ACHN (cell line): ENCODE measurements at places on chromosomes 16 and 17.

GRCh38 chr16:61364990-61365389 is 671.2 kb downstream of the CDH8 start:
- no peak for DNase-seq

DNA sequence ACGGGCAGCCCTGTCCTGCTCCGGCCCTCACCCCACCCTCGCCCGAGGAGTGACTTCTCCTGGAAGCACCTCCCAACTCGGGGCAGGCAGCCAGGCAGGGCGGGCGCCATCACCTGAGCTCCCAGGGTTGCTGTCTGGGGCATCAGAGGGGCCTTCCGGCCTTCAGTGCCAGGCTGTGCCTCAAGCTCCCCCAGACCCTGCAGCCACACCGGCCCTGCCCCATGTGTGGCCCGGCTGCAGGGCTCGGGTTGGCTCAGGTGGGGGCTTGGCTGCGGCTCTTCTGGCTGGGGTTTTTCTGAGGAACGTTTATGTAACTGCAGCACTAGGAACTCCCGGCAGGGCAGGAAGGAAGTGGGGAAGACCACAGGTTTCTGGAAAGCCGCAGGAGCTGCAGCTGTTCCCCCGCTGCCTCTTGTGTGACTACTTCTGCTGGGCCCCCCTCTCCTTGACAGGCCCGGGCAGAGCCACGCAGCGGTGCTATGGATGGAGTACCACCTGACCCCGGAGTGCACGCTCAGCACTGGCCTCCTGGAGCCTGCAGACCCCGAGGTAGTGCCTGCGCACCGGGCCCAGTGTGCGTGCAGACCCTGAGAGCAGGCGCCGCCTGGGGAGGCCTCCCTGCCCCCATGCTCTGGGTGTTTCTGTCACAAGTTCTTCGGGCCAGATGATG is 45.6 kb downstream of the PRMT7 start:
- no peak for DNase-seq

DNA sequence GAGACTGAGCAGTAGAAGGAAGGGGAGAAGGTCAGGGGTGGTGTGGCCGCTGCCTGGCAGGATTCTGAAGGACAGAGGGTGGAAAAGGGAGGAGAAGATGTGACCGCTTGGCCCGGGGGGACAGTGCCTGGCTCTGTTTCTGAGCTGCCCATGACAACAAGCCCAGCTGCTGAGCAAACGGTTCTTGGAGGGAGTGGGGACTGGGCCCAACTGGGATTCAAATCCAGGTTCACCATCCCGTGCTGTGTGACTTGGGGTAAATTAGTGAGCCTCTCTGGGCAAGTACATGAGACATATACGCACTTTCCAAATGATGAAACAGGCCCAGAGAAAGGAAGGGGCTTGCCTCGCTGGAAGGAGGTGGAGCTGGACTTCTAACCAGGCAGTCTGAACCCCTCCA is 23.3 kb downstream of the SEC14L5 start:
- DNase-seq = no peak

- DNase-seq = no peak
Observed at GRCh38 chr17:17700251-17700969, 19.2 kb downstream of the RAI1 start.

GRCh38 chr16:3171855-3172593 is 16.0 kb upstream of the OR1F1 start:
- peak; percentile 53 for DNase-seq

DNA sequence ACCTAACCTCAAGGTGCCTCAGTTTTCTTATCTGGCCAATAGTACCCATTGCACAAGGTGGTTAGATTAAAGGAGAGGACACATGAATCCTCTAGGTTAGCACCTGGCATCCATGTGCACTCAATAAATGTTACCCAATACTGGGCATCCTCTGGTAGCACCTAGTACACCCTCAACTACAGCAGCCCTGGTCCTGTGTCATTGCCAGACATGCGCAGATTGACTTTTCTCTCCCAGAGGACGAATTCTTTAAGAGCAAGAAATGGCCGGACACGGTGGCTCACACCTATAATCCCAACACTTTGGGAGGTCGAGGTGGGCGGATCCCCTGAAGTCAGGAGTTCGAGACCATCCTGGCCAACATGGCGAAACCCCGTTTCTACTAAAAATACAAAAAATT is 7.3 kb downstream of the DUSP3 start:
- DNase-seq = no peak

DNA sequence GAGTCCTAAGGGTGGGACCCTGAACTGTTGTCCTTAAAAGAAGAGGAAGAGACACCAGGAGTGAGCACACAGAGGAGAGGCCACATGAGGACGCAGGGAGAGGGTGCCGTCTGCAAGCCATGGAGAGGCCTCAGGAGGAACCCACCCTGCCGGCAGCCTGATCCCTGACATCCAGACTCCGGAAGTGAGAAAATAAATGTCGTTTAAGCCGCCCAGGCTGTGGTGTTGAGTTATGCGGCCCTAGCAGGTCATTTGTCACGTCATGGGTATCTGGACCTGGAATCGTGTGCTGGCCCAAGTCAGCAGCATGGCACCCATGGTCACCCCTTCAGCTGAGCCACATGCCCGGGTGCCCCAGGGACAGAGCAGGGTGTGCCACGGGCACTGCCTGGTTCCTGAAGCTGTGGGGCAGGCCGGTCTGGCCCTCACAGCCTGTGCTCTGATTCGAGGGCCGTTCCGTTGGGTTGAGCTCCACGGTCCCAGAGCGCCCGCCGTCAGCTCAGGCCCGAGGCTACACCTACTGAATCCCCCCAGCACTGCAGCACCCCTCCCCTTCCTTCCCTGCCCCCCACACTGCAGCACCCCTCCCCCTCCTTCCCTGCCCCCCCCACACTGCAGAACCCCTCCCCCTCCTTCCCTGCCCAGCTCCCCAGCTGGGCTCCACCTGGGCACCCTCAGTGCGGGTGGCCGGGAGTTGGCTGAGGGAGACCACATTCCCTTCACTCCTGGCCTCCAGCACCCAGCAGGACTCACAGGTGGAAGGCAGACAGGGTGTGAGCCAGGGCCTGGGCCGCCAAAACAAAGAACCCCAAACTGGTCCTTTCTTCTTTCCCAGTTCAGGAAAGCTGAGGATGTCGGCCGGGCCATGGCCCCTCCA is 2.7 kb upstream of the CCDC57 start:
- no peak for DNase-seq

DNA sequence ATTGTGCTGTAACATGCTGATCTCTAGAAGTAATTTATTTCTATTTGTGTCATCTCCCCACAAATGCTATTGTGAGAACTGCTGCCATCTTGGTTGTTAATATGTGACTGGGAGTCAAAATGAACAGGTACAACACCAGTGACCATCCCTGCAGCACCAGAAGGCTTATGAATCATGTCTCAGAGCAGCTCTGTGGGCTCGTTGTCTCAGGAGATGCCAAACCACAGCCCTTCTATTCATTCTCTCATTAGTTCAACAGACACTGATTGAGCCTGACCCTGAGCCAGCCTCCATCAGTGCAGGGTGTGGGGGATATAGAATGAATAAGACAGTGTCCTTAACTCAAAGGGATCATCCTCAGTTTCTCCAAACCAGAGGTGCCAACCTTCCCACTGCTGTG is 92.5 kb downstream of the UTP18 start:
- no peak for DNase-seq

DNA sequence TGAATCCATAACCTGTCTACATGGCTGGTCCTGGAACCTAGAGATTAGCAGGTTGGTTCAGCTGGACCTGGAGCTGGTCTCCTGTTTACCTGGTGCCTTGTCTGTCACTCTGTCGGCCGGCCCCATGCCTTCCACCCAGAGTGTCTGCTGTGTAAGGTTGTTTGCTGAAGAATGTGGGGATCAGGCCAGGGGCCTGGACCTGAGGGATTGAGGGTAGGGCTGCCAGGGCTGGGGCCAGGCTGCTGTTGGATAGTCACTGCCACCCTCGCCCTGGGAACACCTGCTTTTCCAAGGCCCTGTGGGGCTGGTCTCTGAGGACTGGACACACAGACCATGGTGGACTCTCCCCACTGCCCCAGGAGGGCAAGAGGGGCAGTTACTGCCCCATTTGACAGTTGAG is 1.4 kb downstream of the NHERF2 start:
- DNase-seq = no peak

- no peak for DNase-seq
Observed at GRCh38 chr16:72142476-72142875, 29.5 kb downstream of the PMFBP1 start.

- no peak for DNase-seq
Observed at GRCh38 chr17:78539781-78540180, 37.4 kb downstream of the DNAH17 start.

GRCh38 chr16:53886482-53887378 is 182.8 kb downstream of the FTO start:
- no peak for DNase-seq

DNA sequence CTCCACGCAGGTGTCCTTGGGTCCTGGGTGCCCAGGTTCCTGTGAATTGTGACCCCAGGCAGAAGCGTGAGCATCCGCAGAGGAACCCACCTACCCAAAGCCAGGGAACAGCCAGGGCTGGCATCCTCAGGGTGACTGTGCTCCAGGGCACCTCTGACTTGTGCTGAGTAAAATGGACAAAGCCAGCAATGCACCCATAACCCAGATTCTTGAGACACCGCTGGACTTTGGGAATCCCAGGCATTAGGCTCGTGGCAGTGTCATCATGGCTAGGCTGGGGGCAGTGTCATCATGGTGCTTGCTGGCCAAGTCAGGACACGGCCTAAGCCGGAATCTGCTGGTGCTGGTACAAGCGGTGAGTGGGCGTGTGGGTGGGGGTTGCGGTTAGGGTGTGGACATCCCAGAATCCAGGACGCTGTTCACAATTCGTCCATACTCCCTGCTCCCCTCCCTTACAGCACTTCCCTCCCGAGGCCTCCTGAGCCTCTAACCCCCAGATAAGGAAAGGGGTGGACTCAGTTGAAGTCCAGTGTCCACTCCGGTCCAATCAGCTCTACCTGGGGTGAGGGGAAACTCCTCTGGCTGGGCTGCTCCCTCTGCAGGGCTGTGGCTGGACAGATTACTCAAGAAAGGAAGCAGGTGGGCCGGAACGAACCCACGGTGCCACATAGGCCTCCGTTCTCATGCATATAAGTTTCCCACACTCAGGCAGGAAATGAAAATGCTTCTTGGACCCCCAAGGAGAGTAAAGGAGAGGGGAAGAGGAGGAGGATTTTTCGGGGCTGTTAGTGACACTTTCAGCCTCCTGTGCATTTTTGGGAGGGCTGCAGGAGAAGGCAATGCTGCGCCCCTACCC is 138.9 kb downstream of the SEC14L1 start:
- peak; percentile 35 for DNase-seq

DNA sequence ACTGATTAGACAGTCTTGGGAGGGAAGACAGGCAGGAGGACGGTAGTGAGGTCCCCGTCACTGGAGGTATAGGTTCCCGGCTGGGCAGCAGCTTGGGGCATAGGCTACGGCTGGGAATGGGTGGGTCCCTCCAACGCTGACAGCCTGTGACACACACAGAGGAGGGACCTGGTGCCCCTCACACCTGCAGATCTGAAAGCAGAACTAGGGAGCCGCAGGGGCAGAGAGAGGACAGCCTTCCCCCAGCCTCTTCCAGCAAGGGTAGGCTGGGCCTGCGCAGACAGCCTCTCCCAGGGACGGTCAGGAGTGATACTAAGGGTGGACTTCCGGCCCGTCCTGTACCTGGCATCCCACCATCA is 2.0 kb downstream of the P2RX1 start:
- no peak for DNase-seq

DNA sequence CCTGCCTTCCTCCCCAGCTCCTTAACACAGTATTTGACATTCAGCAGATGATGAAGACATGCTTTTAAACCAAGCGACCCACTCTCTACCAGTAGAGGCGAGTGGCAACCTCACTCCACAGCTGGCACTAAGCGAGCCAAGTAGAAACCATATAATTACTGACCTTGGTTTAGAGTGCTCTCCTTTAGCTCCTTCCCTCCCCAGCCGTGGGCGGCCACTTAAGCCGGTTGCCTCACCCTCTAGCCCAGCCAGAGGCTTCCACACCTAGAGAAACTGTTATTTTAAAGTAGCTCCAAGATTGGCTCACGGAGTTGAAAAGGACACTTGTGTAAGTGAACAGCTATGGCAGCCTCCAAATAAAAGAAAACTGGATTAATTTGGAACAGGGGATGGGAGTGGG is 109.1 kb upstream of the CRHR1 start:
- no peak for DNase-seq

GRCh38 chr16:56013962-56014552 is 138.9 kb upstream of the CES5A start:
- DNase-seq = peak; percentile 68

- no peak for DNase-seq
Observed at GRCh38 chr17:6043405-6043804, 26.8 kb upstream of the WSCD1 start.

- DNase-seq = peak; percentile 57
Observed at GRCh38 chr17:29243792-29244191, 2.9 kb upstream of the CRYBA1 start.

GRCh38 chr17:48006936-48007709 is 30.5 kb downstream of the COPZ2 start:
- no peak for DNase-seq

DNA sequence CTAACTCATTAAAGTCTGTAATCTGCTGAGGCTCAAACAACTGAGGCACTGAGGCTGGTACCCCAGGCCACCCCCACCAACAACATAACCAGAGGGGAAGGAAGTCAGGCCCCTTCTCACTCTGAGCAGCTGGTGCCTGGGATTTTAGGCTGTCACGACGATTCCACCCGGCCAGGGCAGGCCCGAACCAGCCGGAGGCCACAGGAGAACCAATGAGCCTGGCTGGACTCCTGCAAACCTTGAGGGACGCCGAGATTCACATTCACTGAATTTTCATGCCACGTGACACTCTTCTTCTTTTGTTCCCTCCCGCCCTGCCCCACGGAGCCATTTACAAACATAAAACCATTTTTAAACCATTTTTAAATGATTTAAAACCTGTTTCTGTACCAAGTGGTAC is 48.1 kb downstream of the RPH3AL start:
- DNase-seq = no peak

DNA sequence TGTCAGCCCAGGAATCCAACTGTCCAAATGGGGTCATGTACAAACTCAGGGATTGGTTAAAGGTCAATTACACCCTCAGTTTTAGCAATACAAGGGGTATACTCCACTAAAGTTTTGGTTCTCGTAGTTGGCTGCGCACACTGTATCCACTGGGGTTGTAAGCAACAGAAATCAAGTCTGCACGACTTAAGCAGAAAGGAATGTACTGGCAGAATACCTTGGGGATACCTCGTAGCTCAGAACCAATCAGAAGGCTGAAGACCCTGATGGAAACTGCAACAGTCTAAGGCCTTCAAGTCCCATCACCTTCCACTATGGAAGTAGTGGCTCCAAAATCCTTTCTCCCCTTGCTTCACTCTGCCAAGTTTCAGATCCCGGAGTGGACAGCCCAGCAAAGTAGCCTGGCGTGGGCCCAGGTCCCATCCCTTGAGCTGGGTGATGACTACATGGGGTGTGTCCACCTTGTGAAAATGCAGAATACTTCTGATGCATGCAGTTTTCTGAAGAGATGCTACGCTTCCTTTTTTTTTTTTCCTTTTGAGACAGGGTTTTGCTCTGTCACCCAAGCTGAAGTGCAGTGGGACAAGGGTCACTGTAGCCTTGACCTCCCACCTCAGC is 21.1 kb upstream of the RPH3AL start:
- DNase-seq = no peak
